ENCODE measurements at places on chromosomes 11 and 22.
A peak's percentile ranks its signal among the peaks of the same experiment; 100 is the strongest.

DNA sequence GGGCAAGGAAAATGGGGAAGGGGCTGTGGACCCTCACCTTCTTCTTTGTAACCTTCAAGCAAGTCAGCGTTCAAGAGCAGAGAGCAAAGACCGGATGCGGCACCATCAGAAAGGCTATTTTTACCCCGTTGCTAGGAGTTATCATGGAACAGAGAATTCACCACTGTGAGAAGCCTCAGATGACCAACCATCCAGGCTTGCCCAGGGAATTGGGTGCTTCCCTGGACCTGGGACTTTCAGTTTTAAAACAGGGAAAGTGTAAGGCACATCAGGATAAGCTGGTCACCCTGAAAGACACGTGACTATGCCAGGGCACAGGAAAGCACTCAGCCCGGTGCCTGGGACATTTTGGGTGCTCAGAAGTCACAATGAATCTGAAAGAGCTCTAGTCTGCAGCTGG lies 10.4 kb downstream of the GALNT18 start:
- no peak for DNase-seq

DNA sequence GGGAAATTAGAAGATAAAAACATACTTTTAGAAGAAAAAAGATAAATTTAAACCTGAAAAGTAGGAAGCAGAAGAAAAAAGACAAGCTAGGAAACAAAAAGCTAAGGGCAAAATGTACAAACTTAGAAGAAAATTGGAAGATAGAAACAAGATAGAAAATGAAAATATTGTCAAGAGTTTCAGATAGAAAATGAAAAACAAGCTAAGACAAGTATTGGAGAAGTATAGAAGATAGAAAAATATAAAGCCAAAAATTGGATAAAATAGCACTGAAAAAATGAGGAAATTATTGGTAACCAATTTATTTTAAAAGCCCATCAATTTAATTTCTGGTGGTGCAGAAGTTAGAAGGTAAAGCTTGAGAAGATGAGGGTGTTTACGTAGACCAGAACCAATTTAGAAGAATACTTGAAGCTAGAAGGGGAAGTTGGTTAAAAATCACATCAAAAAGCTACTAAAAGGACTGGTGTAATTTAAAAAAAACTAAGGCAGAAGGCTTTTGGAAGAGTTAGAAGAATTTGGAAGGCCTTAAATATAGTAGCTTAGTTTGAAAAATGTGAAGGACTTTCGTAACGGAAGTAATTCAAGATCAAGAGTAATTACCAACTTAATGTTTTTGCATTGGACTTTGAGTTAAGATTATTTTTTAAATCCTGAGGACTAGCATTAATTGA lies 1.0 kb downstream of the MALAT1 start:
- DNase-seq: no peak

DNA sequence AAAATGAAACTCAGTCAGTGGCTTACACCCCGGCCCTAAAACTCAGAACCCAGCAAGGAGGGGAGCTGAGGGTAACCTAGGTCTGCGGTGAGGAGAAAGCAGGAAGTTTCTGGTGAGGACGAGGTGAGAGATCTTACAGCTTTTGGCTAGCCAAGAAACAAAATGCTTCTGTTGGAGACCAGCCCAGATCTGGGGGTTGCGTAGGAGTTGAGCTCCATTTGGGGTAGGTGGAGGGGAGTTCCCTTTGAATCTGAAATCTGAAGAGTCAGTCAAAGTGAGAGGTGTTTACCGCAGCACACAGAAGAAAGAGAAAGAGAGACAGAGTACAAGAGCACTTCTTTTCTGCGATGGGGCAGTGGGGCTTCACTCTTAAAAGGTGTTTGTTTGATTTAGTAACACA lies 29.6 kb downstream of the EHF start:
- DNase-seq: peak; percentile 33

GRCh38 chr11:61541598-61541997 lies 33.0 kb downstream of the LRRC10B start:
- DNase-seq: peak; percentile 47

GRCh38 chr22:49553076-49553475 lies 274.6 kb downstream of the BRD1 start:
- DNase-seq: peak; percentile 24

DNA sequence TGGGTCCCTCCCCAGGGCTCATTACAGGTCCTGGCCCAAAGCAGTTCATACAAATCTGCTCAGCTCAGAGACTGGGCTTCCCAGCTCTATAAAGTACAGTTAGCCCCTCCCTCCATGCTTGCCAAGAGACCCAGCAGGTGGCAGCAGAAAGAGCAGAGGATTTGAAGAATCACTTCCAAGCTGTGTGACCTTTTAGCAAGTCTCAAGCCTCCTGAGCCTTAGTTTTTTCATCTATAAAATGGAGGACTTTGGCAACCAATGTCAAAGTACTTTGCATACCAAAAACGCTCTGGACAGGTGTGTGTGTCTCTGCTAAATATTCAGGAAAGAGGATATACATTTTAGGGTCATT lies 26.6 kb downstream of the RELT start:
- DNase-seq: peak; percentile 60

Data from NB4 (cell line).